ENCODE measurements at places on chromosomes 16 and 17.

DNA sequence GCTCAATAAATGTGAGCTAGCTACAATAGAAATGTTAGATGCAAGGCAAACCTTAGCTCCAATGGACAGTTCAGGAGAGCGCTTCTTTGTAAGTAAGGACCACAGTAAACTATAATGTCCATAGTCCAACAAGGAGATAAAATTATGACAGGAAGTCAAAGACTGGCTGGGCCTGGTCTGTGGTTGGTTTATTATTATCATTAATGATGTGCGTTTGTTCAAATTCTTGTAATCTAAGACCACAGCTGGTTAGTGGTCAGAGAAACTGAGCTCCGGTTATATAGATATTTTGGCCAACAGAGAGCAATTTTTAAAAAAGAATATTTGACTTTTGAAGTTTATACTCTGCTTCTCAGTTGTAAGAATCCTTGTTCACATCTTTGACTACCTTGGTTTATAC lies 4.7 kb upstream of the CMTM2 start:
- DNase-seq, result no peak

- DNase-seq, result no peak
Measured at GRCh38 chr17:40686192-40686591, 17.4 kb downstream of the KRT24 start.

DNA sequence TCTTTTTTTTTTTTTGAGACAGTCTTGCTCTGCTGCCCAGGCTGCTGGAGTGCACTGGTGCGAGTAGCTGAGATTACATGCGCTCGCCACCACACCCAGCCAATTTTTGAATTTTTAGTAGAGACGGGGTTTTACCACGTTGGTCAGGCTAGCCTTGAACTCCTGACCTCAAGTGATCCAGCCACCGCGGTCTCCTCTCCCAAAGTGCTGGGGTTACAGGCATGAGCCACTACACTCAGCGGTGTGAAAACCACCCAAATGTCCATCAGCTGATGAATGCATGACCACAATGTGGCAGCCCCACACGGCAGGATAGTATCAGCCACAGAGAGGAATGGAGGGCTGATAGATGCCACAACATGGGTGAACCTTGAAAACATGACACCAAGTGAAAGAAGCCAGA lies 2.1 kb downstream of the P2RX5 start:
- DNase-seq, result no peak

GRCh38 chr16:84198401-84198800 lies 7.4 kb downstream of the ADAD2 start:
- DNase-seq, result no peak

GRCh38 chr17:42617956-42618431 lies 8.5 kb downstream of the TUBG1 start:
- peak; percentile 43 for DNase-seq

GRCh38 chr16:19377864-19378263 lies 39.8 kb upstream of the TMC5 start:
- no peak for DNase-seq

- DNase-seq, result no peak
Measured at GRCh38 chr16:81273223-81273950, 34.9 kb downstream of the BCO1 start.

GRCh38 chr17:7838090-7839075 lies 4.4 kb downstream of the KDM6B start:
- no peak for DNase-seq

GRCh38 chr17:80866050-80866793 lies 125.4 kb upstream of the CHMP6 start:
- peak; percentile 78 for DNase-seq

- DNase-seq, result no peak
Measured at GRCh38 chr16:82470016-82470415, 156.8 kb upstream of the CDH13 start.

- DNase-seq, result no peak
Measured at GRCh38 chr16:53775821-53776431, 72.0 kb downstream of the FTO start.

GRCh38 chr17:59278406-59278805 lies 53.0 kb upstream of the YPEL2 start:
- DNase-seq, result no peak

DNA sequence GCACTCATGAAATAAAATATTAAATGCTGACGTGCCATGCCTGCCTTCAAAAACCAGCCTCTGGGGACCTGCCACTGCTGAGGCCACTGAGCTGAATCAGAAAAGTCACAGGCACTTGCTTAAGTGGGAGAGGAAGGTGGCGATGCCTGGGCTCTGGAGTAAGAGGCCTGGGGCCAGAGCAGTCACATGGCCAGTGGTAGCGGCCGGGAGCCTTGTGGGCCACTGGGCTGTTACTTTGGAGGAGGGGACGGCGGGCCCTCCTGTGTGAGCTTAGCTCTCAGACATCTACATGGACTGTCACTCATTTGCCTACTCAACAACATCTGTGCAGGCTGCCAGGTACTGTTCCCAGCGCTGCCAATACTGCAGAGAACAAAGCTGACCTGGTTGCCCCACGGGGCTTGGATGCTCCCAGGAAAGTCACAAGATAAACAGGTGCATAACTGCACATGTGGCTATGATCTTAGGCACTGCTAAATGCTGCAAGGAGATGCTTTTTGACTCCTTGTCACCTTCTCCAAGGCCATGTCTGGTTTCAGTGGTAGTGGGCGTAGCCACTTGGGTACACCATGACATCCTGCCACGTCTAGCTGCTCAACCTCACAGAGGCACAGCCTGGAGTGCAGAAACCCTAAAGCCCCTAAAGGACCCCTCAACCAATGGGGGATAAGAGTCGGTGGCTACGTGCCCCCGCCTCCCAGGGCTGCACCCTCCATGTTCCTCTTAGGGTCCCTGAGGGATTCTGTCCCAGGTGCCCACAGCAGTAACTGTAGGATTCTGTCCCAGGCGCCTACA lies 11.6 kb downstream of the COTL1 start:
- DNase-seq, result no peak

DNA sequence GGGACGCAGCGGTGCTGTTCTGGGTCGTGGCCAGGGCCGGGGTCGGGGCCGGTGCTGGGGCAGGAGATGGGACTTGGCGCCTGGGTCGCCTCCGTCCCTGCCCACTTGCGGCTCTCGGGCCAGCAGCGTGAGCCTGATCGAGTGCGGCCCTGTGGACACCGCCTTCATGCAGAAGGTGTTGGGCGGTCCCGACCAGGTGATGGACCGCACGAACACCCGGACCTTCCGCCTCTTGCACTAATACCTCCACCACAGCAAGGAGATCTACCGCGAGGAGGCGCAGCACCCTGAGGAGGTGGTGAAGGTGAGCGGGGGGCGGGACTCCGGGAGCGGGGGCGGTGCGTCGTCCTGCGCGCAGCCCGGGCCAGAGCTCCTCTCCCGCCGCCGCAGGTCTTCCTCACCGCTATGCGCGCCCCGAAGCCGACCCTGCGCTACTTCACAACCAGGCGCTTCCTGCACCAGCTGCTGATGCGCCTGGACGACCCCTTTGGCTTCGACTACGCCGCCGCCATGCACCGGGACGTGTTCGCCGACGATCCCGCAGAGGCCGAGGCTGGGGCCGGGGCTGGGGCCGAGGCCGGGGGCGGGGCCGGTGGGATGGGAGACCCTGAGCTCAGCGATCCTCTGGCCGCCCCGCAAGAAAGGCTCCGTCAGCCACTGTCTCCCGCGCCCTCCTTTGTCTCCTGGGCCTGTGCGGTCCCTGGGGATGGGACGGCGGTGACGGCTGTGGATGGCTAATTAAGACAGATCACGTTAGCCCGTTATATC lies 4.5 kb upstream of the HSD17B1 start:
- peak; percentile 94 for DNase-seq

DNA sequence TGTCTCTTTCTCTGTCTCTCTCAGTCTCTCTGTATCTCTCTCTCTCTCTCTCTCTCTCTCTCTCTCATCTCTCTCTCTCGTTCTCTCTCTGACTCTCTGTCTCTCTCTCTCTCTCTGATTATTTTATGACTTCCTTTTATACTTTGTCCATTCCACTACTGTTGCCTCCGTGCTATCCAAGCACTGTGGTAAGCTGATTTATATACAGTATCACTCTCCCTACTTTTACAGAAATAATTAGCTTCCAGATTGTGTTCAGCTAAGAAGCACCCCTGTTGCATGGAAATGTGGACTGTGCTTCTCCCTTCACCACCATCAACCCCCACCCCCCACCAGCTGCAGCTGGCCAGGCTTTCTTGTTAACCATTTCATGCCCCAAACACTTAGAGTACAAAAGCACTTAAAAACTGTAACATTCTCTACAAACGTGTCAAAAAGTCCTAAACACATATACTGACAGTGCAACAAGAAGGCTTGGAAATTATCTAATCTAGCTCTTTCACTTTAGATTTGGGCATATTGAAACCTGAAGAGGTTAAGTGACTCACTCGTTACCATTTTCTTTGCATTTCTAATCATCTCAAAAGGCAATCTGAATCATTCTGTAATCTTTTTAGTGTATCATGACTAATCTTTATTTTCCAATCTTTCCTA lies 11.6 kb upstream of the TMEM100 start:
- DNase-seq, result no peak

DNA sequence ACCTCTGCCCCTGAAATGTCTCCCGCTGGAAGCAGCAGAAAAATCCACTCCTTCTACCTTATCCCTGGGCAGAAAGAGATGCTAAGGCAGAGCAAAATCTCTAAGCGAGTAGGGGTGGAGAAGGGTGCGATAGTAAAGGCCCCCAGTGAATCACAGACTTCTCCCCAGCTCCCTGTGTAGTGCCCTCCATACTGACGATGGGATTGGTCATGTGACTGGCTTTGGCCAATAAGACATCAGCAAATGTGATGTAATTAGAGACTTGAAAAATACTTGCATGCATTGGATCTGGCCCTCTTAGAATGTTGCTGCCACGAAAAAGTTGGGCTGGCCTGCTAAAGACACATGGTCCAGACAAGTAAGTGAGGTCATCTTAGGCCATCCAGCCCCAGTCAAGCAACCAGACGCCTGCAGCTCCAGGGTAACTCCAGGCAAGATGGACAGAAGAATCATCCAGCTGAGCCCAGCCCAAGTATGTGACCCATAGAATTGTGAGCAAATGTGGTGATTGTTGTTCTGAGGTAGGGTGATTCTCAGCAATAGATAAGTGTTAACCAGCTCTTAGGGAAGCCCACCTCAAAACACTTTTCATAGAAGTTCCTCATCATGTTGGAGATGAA lies 36.0 kb downstream of the HASPIN start:
- no peak for DNase-seq

DNA sequence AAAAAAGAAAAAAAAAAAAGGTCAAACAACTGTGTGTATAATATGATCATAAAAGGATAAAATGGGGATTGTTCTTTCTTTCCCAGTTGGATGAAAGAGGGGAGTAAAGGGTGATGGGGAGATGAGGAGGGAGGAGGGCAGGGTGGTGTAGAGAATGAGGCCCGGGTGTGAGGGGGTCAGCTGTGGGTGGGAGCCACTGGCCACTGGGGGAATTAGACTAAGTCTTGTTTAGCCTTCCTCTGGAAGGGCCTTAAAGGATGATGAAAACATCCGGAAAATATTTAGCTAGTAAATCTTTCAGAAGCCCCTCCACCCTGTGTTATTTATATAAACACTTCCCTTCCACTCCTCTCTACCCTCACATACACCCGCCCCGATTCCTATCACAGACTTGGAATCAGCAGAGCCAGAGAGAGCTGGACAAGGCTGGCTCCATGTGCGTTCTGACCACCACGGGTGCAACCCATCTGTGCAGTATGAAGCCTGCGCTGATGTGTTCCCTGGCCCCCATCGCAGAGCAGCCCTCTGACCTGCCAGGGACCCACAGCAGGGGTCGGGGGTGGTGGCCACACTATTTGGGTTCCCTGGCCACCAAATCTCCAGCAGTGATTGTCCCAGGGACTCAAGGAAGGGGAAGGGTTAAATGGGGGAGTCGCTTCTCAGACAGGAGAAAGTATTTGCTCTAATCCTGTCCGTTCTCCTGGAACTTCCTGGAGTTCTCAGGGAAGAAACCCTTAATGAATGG lies 72.7 kb downstream of the GAS7 start:
- no peak for DNase-seq

- DNase-seq, result no peak
Measured at GRCh38 chr17:65572581-65573281, 11.3 kb upstream of the AXIN2 start.

DNA sequence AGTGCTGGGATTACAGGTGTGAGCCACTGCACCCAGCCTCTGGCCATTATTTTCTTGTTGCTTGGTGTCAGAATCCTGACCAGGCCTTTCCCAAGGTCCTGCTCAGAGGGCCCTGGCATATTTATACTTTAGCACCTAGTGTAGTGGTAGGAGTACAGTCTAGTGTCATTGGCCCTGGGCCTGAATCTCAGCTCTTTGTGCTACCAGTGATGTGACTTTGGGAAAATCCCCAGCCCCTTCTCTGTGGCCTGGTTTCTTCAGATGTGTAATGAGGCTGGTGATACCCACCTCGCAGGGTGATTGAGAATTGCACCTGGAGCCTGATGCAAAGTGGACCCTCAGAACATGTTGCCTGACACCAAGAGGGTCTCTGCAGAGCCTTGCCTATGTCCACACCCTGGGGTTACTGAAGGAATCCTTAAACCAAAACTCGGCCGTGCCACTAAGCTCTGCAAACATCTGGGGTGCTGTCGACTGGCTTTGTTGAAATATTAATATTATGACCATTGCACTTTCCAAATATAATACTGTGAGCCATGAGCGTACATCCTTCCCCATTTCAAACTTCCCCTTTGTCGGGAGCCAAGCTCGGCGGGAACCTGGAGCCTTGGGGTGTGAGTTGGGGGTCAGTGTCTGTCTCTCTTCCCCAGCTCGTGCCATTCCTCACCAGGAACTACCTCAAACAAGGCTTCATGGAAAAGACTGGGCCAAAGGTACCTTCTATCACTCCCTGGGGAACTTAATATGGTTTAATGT lies 18.0 kb upstream of the RNF135 start:
- peak; percentile 39 for DNase-seq

DNA sequence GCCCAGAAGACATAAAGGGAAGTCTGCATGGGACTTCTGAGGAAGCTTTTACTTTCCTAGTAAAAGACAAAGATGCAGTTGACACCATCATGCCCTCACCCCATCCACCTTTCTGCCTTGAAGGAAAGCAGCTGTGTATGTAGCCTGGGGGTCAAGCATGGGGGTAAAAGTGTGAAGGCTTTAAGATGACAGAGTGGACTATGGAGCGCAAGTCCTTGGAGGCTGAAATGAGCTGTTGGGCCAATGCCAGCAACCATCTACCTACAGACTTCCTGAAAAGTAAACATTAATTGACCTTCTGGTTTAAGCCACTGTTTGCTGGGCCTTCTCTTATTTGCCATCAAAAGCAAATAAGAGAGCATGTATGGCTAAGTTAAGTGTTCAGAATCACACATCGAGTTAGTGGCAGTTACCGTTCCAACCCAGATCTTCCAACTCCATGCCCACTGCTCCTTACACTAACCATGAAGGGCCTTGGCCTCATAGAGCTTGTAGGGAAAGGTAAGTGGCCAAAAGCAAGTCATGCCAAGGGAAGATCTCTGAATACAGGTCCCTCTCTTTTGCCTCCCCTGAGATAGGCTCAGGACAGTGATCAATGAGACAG lies 30.0 kb downstream of the SLC13A5 start:
- DNase-seq, result no peak

GRCh38 chr16:87780385-87780989 lies 14.7 kb upstream of the KLHDC4 start:
- DNase-seq, result peak; percentile 65

DNA sequence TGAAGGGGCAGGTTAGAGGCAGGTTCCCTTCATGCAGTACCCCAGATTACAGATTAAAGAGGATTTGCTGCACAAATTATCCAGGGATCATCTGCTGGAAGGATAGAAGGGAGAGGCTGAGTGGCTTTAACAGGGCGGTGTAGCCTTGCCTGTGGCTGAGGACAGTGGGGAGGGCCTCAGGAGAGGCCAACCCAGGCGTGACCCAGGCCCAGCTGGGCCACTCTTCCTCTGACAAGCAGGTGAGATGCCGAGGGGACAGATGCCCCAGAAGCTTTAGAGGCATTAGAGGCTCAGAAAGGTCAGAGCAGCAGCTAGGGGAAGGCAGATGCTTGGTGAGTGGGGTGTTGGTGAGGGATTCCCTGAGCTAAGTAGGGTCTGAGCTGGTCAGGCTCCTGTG lies 18.1 kb upstream of the MTMR4 start:
- DNase-seq, result no peak

Measured in GM13977 (cell line).